Activated CD4-positive, alpha-beta T cell treated with anti-CD3 and anti-CD28 coated beads for 24 hours (primary cell): ENCODE measurements at places on chromosomes 6 and 20.

DNA sequence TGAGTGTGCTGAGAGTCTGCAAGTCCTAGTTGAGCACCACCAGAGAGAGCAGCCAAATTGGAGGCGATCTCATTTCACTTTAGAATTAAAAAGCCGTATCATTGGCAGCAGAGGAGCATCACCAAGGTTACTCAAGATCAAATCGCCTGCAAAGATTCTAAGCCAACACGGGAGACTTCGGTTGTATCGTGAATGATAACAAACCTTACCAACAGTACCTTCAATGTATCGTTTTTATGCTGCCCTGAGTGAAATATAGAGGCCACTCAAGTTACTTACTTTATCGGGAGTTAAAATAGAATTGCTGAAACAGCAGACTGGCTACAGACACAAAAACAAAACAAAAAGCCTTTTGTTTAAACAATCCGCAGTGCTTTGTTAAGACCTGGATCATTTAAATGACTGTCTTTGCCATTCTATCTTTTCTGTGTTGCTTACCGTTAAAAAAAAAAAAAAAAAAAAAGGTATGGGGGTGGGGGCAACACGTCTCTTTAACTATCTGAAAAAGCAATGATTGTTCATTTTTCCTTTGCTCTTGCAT lies 14.2 kb downstream of the NHSL1 start:
- no peak for DNase-seq

GRCh38 chr6:65557224-65557623 lies 149.8 kb downstream of the EYS start:
- no peak for DNase-seq

GRCh38 chr20:51059862-51060261 lies 37.0 kb upstream of the KCNG1 start:
- DNase-seq = no peak

DNA sequence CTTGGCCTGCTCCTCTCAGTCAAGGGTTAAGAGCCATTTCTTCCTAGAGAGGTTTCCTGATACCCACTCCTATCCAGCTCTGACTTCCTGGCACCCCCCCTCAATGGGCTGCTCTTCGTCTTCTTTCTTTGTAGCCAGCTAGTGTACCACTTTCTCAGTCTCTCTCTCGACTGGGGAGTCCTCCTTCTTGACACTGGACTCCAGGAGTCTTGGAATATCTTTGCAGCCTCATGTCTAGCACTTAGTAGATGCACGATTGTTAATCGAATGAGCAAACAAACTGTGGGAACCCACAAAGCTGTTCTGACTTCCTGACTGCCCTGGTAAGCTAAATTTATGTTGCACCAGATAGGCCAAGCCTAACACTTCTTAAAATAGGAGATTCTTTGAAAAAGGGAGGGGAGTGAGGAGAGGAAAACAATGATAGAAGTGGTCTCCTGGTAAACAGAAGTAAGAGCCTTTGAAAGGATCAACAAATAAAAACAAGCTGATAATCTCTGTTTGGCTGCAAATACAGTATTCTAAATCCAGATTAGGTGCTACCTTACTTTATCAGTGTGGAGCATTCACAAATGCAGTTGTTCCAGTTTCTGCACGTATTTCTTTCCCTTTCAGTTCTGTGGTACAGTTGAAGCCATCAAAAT lies 160.1 kb upstream of the CITED2 start:
- no peak for DNase-seq

DNA sequence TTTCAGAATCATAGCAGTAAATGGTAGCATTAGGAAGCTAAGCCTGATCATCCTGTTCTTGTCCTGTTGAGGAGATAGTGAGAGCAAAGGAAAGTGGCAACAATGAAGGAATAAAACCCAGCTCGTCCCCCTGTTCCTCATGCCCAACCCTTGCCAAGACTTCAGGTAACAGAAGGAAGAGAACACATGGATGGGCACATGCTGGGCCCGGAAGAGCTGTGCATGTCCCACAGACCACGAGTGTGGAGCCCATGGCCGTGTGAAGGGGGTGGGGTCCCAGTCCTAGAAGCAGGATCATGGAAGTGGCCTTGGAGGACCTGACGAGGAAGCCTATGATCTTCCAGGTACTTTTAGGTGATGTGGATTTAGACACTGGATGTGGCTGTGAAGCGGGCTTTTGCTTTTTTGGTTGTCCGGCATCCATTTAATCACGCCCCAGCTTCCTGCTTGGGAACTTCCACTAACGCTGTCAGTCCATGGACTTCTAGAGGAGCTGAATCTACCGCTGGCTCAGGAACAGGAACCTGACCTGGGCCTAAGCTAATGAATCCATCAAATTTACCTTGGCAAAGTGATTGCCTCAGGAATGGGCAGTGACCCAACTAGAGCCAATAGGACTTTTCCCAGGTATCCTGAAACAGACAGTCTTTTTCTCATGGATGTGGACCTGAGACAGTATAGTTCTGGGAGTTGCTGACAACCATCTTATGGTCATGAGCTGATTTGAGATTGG lies 79.3 kb upstream of the ARMC2 start:
- no peak for DNase-seq

- no peak for DNase-seq
These were observed 43.4 kb downstream of the TNFAIP3 start for GRCh38 chr6:137910424-137910834.

DNA sequence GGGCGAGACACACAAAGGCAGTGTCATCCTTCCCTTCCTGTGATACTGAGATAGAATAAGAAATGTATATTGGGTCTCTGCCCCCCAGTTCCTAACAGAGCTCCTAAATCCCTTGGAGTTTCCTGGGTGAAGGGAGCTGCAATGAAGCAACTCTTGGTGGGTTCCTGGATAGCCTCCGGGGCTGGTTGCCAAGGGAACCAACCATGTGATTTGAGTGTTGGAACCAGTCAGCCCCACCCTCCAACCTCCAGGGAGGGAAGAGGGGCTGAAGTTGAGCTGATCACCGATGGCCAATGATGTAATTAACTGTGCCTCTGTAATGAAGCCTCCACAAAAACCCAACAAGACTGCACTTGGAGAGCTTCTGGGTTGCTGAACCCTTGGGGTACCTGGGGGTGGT lies 116.6 kb downstream of the SLC22A3 start:
- DNase-seq = no peak

DNA sequence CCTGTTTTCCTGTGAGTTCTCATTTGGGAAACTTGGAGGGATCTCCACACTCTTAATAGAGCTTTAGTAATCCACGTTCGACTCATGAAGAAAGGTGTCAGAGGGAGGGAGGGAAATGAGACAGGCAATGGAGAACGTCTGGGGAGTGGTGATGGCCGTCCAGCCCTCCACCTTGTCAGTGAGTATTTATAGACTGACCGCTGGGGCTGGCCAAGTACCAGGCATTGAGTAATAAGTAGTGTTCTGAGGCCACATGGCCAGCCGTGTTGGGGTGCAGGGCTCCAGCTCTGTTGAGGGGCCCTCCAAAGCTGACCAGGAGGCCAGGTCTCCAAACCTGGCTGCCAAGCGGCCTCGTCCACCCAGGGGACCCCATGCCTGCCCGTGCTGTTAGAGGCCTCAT lies 11.3 kb upstream of the DSN1 start:
- no peak for DNase-seq

GRCh38 chr6:89270951-89271721 lies 44.0 kb downstream of the GABRR2 start:
- DNase-seq = no peak

GRCh38 chr6:74834967-74835366 lies 370.9 kb downstream of the COL12A1 start:
- no peak for DNase-seq

GRCh38 chr6:26327450-26328264 lies 37.3 kb upstream of the BTN3A2 start:
- DNase-seq = peak; percentile 53

- no peak for DNase-seq
These were observed 323.8 kb upstream of the JARID2 start for GRCh38 chr6:14921878-14922671.

DNA sequence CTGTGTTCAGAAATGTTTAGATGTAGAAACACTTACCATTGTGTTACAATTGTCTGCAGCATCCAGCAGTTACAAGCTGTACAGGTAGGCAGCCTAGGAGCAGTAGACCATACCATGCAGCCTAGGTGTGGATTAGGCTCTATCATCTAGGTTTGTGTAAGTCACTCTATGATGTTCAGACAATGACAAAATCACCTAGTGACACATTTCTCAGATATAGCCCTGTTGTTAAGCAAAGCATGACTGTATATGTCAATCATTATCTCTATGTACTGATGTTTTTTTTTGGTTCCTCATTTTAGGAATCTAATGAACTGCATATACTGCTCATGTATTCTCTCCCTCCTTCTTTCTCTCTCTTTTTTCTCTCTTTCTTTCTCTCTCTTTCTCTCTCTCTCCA lies 22.2 kb downstream of the CST8 start:
- DNase-seq = no peak

DNA sequence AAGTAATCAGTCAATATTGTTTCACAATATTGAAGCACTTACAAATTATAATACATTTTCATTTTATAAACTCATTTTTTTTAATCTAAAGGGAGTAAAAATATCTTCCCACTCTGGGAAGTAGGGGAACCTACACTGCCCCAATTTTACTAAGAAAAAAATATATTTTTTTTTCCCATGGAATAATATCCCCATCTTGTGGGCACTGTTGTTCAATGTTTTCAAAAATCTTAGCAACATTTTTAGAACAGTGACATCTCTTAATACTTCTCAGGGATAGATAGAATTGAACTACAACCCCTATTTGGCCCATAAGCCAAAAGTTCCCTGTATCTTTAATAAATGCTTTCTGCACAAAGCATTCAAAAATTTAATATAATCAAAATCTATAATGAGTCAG lies 42.9 kb downstream of the ARHGAP18 start:
- no peak for DNase-seq

DNA sequence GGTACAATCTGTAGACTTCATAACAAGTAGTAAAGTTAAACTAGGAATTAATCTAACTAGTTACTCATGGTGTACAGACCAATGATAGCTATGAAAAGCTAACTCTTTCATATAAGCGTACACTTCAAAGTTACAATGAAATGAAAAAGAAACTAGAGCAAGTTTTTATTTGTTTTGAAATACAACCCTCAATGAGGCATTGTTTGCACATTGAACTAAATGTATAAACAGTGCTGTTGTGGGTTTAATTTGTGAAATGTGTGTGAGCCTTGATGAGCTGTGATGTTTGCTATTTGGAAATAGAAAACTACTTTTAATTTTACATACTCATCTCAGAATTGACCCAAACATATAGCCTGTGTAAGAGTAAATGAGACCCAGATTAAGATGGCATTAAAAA lies 11.1 kb upstream of the EYA4 start:
- DNase-seq = no peak

DNA sequence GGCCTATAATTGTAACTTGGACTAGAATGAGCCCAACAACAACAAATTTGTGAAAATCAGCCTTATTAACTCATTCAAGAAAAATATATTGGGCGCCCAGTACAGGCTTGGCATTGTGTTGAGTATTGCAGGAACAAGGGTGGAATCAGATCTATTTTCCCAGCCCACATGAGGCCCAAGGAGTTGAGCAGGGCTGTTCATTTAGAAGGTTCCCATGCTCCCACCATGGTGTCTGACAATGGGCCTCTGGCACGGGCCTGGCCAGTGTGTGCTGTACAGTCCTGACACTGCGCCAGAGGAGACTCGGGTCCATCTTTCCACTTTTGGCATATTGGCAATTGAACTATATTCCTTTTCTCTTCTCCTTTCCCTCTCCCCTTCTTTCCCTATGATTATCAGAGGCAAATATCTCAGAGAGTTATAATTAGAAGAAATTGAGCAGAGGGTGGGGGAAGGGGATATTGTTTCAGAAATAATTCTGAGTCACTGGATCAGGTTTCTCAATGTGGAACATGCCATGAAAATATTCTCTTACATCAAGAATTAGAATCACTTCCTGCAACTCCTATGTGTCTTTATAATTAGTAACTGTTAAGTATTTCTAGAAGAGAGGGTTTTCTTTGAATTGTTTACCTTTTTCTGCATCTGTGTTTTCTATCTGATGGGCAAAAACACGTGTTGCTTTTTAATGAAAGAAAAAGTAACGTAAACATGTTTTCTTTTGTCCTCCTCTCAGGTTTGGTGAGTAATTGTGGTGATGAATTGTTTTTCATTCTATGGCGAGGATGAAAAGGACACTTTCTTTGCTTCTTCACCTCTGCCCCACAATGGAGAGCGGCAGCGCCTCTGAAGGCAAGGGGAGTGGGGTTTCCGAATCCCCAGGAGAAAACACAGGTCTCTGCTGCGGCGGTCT lies 209.4 kb downstream of the FOXA2 start:
- DNase-seq = no peak

GRCh38 chr6:21026576-21027273 lies 492.5 kb downstream of the CDKAL1 start:
- no peak for DNase-seq

- DNase-seq = no peak
These were observed 278.6 kb upstream of the TCF21 start for GRCh38 chr6:133610227-133610840.

- DNase-seq = no peak
These were observed 214.8 kb upstream of the MOCS1 start for GRCh38 chr6:40148882-40149573.

- DNase-seq = no peak
These were observed 474.4 kb upstream of the HSF2 start for GRCh38 chr6:121925024-121925423.

- DNase-seq = no peak
These were observed 24.9 kb downstream of the SAYSD1 start for GRCh38 chr6:39090036-39090435.

- DNase-seq = no peak
These were observed 454.3 kb upstream of the JARID2 start for GRCh38 chr6:14791526-14791925.

GRCh38 chr6:154617175-154617574 lies 106.7 kb upstream of the CNKSR3 start:
- no peak for DNase-seq

GRCh38 chr6:153962555-153962954 lies 76.5 kb upstream of the OPRM1 start:
- no peak for DNase-seq

DNA sequence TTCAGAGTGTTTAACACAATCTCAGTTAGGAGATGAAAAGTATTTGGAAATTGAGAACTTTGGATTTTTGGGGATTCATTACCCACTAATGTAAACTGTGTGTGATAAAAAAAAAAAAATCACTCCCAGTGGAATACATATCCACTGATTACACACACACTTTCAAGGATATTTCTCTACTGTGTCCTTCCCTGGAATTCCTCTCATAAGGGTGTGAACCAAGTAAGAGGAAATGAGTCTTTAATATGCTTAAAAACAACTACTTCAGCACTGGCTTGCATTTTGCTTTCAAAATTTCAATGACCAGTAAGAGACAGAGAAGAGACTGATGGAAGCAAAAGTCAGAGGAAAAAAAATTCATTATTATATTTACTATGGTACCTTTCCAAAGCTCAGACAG lies 24.5 kb upstream of the MYCT1 start:
- DNase-seq = no peak

- no peak for DNase-seq
These were observed 12.0 kb upstream of the RNGTT start for GRCh38 chr6:88975369-88975768.

- no peak for DNase-seq
These were observed 126.8 kb upstream of the BEND6 start for GRCh38 chr6:56827908-56828649.

DNA sequence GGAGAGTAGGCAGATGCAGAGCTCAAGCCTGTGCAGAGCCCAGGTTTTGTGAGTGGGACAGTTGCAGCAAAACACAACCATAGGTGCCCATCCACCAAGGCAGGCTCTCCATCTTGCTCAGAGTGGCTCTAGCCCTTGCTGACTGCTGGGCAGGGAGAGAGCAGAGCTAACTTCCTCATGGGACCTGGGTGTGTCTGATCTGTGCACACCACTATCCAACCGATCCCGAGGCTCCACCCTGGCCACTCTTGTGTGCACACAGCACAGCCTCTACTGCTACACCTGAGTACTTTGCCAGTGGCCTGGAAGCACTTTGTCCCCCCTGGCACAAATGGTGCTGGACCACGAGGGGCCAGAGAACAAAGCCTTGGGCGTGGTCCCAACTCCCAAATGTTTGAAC lies 7.9 kb upstream of the DEFB125 start:
- DNase-seq = no peak
